ENCODE measurements at places on chromosomes 4 and X. TPM values are rescaled to one million over a fixed set of nuclear protein-coding genes. Genes with fewer than 3 reads are reported as not detected.

Gene GRID2
- total RNA-seq, result not detected

Gene HADH
- total RNA-seq, result 12.2 TPM

Gene GUCY1A1
- total RNA-seq, result 0.67 TPM

Gene NCAPG
- 45.1 TPM for total RNA-seq

Gene EXOC1L
- total RNA-seq, result not detected
